Fibroblast of lung (primary cell): ENCODE measurements at places on chromosomes 11 and 22.

- DNase-seq: no peak
Observed at GRCh38 chr11:60977224-60977623, 5.7 kb downstream of the CD6 start.

DNA sequence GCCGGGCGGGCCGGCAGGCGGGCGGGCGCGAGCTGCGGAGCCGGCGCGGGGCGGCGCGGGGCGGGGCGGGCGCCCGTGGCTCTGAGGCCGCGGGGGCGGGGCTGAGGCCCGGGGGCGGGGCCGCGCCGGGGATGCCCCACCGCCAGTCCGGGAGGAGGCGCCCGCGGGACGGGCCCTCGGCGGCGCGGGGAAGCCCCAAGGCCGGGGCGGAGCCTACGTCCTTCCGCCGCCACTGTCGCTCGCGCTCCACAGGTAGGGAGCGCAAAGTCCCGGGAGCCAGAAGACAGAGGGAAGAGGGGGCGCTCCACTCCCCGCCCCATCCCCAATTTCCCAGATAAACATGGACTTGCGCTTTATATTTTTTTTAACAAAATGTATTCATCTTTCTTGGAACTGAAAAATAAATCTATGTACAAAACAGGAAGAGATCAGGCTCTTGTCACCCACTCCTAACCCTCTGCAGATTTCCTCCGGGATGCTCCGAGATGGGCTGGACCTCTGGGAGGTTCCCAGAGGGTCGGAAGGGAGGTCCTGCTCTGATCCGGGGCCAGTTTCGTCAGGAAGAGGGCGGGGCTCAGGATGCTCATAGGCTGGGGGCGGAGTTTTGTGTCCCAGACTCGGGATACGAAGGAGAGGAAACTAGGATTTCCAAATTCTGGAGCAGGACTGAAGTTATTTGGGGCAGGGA, at the start of gene MAP4K2:
TSS of gene MAP4K2 (minus strand) at position 57 of the 688 bp plus-strand sequence. CDS start 65 bp downstream, outside the sequence.
- peak; percentile 82 for DNase-seq

DNA sequence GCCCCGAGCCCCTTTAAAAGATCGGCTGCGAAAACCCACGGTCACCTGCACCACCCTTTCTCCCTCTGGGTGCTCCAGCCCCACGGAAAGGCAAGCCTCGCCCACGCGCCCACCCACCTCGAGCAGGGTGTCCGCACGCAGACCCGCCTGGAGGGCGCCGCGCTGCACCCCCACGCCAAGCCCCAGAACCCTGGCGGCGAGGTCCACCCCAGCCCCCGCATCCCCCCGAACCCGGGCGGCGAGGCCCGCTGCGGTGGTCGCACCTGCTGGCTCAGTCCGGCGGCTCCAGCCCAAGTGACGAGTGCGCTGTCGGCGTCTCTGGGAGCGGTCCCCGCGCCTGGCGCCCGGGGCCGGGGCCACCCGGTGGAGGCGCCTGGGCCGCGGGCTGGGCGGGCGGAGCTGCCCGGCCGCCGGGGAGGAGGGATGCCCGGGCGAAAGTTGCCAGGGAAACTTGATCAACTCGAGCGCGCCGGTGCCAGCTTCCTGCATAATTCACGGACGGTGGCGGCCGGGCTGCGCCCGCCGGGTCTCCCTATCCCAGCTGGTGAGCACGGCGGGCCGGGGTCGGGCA, 1.1 kb downstream of the SHANK2 start:
- DNase-seq: no peak

- no peak for DNase-seq
Observed at GRCh38 chr22:29806196-29806595, 31.9 kb downstream of the ASCC2 start.

GRCh38 chr22:29954203-29954855, 71.4 kb downstream of the MTMR3 start:
- no peak for DNase-seq

GRCh38 chr11:131025421-131026125, 109.3 kb upstream of the SNX19 start:
- DNase-seq: peak; percentile 25

GRCh38 chr11:8757047-8757446, 74.5 kb downstream of the RPL27A start:
- DNase-seq: no peak

- DNase-seq: no peak
Observed at GRCh38 chr11:64743591-64744543, at the start of gene RASGRP2. Gene RASGRP2, minus strand, starts transcription at chr11:64744142. Its CDS starts 1,276 bp downstream, at chr11:64742866.
